ENCODE measurements at places on chromosomes 11 and 22.

- DNase-seq = peak; percentile 51
Measured at GRCh38 chr11:104148074-104148473, 15.9 kb downstream of the PDGFD start.

DNA sequence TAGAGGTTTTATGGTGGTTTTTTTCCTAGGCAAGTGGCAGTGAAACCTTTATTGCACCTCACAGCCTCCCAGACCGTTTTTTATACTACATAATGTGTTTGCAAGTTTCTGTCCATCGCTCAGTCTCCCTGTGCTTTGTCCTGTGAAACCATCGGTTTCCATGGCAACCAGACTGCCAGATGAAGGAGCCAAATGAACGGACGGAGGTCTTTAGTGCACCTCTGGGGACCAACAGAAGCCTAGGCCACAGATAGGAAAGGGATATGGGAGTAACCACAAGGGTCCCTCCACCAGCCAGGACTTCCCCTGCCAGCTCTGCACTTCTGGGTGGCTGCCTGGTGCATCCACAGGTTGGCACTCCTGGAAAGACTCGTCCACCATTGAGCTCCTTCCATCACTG, 165.0 kb downstream of the CHST1 start:
- DNase-seq = no peak

- no peak for DNase-seq
Measured at GRCh38 chr11:79546351-79546750, 105.5 kb upstream of the TENM4 start.

DNA sequence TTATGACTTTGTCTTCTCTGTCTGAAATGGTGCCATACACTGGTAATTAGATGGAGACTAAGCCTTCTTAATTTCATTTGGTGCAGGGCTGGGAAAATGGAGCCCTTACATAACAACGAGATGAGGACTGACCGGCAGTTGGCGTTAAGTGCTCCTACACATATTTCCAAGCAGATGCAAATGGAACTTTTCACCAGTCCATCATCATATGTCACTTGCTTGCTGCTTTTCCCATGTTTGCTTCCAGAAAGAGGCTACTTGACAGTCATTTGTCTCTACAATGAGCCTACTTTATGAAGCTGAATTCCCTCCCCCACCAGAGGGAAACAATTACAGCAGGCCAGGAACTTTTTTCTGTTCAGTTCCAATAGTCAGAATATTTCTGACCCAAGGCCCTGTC, 32.6 kb downstream of the SVIP start:
- no peak for DNase-seq

GRCh38 chr11:73671701-73672100, 25.3 kb downstream of the PLEKHB1 start:
- no peak for DNase-seq

DNA sequence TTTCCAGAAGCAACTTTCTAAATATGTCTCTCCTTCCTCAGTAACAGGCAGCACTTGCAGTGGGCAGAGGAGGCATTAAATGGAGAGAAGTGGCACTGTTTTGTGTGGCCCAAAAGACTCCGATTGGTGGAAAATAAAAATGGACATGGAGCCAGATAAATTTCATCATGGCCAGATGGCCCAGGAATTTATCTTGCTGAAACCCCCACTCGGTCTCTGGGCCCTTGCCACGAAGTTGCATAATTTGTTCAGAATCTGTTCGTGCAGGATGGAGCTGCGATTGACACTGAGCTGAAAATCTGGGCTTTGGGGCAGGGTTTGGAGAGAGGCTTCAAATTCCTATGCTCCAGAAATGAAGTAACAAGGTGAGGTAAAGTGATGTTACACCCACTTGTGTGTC, 65.5 kb downstream of the C11orf91 start:
- DNase-seq = peak; percentile 59

DNA sequence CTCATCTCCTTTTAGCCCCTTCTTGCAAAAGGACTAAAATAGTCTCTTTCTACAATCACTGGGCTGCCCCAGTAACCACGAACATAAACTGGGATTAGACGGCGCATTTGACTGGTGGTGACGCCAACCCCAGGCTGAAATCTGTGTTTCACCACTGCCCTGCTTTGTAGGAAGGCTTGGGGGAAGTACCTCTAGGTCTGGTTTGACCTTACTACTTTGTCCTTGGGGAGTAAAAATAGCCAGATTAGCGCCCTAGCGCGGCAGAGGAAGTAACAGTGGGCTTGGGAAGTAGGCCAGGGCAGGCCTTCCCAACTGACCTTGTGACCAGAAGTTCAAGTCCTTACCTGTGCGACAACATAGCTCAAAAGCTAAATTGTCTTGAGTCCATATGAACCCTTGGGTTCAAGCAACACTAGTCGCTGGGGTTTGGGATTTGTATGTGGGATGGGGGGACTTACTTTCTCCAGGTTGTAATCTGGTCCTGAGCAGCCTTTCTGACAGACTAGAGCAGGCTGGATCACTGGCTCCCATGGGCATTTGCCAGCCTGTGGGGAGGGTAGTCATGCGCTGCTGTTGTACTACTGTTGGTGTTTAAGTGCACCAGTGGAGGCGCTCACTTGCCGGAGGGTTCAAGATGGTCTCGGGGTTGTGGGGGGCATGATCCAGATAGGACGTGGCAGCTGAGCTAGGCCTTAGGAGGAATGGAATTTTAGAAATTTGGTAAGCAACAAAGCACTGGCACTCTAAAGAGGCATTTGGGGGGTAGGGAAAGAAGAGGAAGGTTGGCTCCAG, 953 bp upstream of the PACS1 start:
- DNase-seq = peak; percentile 50

DNA sequence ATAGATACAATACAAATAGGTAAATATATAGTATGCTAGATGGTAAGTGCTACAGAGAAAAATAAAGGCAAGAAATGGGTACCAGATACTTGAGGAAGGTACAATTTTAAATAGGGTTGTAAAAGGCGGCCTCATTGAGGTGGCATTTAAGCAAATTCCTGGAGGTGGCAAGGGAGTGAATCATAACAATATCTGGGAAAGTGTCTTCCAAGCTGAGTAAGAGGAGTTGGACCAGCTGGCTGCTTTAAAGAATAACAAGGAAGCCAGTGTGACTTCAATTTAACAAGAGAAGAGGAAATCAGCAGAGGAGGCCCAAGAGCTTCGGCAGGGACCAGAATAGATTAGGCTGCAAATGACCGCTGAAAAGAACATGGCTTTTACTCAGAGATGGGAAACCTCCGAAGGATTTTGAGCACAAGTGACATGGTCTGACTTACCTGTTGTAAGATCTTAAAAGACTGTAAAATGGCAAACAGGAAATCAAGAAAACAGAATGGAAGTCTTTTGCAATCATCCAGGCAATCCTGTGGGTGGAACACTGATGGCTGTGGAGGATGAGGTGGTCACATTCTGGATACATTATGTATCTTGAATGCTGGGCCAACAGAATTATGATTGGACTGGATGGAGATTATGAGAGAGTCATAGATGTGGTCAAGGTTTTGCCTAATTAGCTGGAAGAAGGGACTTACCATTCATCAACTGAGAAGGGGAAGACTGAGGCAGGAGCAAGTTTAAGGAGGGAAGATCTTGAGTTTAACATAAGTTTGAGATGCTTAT, 77.2 kb downstream of the RDX start:
- DNase-seq = no peak

DNA sequence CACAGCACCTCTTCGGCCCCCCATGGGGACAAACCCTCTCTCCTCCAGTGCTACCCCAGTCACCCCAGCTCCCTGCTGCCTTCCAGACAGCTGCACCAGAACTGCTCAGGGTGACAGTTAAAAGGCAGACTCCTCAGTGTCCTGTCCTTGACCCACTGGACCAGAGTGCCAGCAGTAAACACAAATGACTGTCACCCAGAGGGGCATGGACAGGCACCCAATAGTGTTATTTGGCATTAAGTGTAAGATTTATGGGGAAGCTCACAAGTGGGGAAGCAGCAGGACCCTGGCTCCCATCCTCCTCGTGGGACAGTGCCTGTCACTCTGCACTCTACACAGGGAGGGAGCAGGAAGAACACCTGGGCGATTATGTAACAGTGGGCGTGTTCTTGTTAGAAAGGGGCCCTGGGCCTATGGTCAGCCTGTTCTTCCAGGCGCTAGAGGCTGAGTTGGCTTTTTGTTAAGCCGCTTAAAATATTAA, 5.0 kb downstream of the RPS19BP1 start:
- DNase-seq = peak; percentile 81

GRCh38 chr11:71459076-71459766, 6.2 kb downstream of the NADSYN1 start:
- no peak for DNase-seq

- peak; percentile 66 for DNase-seq
Measured at GRCh38 chr11:122676638-122677037, 21.1 kb downstream of the UBASH3B start.

DNA sequence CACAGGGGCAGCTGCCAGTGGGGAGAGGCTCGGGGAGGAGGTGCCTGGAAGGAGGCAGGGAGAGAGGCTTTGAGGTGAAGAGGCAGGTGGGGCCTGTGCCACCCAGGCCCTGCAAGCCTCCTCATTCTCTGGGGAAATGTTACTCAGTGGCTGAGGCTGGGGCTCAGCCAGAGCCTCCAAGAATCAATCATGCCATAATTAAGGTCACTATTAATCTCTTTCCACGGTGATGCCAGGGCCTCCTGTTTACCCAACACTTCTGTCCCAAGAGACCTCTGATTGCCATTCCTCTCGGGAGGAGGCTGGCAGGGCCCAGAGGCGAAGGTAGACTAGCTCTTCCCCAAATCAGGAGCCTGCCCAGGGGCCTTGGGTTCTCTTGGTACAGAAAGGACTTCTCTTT, 38.4 kb downstream of the GDPD5 start:
- no peak for DNase-seq

DNA sequence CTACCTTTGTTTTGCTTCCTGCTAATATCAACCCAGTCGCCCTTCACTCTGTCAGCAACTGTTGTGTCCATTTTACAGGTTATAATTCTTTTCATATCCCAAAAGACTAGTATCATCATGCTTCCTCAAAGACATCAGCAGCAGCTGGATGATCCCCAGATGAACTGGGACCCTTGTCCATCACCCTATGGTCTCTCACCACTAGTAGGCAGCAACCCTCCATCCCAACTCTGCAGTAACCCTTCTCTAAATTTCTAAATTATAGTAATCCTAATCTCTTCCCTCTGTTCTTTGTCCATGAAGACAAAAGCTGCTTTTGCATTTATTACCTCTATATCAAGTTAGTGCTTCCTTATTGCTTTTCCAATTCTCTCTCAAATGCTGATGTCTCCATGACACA, 1025.8 kb downstream of the FAM181B start:
- DNase-seq = no peak

DNA sequence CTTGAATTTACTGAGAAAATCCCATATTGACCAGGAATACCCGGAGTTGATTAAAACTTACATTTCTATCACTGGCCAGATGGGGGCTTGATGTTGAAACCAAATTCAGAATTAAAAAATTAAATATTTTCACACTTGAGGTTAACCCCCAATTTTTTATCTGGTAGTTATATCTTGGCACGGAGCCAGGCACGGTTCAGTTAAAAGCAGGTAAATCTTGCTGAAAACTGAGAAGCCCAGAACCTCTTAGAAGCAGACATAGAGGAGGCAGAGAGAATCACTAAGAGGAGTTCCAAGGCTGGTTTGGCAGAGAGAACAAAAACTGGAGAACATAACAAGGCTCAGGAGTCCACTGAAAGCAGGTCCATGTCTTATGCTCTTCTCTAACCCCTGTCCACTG, 77.7 kb downstream of the USP35 start:
- no peak for DNase-seq

GRCh38 chr11:103397369-103397768, 288.1 kb downstream of the DYNC2H1 start:
- DNase-seq = no peak

DNA sequence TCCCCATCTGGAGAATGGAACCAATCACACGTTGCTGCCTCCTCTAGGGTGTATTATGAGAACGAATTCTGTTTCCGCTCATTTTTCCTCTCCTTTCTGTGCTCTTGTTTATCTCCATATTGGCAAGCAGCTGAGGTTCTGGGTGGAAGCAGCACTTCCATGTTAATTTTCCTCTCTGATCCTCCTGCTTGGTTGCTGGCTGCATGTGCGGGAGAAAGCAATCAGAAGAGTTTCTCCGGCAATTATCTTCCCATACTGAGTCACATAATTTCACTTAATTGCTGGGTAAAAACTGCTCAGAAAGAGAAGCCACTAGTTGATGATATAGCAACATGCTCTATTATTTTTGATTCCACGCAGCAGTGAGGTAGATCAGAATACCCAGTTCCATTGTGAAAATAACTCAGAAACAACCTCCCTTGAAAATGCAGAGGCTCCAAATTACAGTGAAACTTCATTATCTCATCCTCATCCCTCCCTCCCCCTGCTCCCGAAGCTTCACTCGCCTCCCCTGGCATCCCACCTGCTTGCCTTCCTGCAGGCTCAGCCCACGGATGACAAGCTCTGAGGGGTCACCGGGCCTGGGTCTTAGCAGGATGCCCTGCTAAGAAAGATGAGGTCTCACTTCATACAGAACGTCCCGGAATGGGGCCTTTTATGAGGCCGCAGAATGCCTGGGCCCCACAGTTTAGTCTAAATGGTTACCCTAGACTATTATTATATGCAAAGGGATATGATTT, 20.4 kb downstream of the FXYD6 start:
- DNase-seq = no peak

GRCh38 chr11:66419825-66420224, 1.0 kb upstream of the NPAS4 start:
- DNase-seq = no peak

DNA sequence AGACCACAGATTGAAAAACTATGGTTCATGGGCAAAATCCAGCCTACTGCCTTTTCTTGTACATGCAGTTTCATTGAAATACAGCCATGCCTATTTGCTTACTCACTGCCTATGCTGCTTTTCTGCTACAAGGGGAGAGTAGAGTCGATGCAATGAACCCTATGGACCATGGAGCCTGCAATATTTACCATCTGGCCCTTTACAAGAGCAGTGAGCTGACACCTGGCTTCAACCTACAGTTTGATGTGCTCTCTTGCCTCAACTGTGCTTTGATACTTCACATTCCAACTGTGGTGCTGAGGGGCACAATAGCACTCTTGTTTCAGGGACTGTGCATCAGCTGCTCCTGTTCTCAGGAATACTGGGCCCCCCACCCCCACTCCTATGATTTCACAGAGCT, 239.5 kb upstream of the SORL1-AS1 start:
- DNase-seq = no peak

DNA sequence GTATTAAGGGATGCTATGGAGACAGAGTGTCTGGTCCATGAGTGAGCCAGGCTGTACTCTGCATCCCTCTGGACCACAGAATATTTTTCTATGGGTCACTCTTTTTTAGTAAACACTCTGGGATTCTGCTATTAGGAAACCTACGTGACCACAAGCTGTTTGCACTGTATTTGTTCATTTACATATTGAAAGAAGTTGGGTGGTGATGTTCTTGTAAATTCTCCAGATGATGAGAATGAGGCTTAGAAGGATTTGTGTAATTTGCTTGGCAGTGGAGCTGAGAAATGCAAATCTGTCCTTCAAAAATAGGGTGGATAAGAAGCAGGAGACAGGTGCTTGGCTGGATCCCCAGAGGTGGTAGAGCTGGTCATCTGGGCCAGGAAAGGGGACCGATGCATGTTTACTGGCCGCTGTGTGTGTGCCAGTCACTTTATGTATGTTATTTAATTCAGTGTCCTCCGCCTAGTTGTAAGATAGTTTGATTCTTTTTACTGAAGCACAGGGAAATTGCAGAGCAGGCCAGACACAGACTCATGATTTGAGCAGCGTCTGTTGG, 63.7 kb upstream of the HEPHL1 start:
- DNase-seq = no peak
